ENCODE measurements at places on chromosomes 13 and 19.

DNA sequence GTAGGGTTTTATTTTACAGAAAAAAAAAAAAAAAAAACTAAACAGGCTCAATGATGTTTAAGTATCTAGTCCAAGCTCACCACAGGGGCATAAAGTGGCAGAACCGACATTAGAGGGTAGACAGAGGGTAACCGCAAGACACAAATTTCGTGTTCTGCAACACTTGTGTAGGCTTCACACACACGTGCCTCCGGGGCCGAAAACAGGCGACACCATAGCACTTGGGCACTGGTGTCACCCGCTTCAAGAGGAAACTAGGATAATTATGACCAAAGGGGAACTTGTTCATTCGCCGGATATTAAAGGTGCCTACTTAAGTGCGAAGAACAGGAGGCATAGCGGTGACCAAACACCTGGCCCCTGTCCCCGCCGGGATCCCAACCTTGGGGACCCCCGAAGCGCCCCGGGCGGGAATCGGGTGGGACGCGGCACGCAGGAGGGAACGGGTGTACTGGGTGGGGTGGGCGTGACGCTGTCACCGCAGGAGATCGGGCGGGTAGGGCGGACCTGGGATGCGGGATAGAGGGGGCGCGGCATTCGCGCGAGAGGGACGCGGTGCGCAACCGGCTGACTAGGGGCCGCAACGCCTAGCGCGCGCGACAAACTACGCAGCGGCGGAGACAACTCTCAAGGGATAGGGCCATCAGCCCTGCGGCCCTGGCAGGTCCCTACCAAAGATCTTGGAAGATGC lies 558 bp downstream of the MZT1 start:
- peak; percentile 59 for DNase-seq

- no peak for DNase-seq
Observed at GRCh38 chr13:113860051-113860664, 3.7 kb downstream of the GAS6 start.

DNA sequence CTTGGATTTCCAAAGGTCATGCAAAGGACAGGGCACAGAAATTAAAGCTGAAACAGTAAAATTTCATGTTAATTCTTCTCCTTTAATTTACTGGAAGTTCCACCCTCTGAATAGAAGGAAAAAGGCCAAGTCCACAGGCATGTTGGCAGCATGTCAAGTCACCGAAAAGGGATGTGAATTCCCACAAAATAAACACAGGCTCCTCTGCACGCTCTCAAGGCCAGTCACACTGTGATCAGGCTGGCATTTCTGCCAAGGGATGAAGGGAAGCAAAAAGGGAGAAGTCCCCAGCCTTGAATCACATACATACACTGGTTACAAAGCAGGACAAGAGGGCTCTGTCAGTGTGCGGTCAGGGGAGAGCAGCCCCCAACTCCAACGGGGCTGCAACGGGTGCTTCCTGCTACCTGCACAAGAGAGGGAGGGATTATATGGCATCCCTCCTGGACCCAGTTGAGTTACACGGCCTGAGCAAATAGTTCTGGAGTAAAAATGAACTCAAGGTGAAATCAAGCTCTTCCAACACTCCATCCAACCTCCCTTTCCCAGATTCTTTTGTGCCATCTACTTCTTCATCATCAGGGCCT lies 6.9 kb downstream of the DCLK1 start:
- no peak for DNase-seq

- DNase-seq: no peak
Observed at GRCh38 chr13:106752584-106753170, 184.7 kb upstream of the ARGLU1 start.

DNA sequence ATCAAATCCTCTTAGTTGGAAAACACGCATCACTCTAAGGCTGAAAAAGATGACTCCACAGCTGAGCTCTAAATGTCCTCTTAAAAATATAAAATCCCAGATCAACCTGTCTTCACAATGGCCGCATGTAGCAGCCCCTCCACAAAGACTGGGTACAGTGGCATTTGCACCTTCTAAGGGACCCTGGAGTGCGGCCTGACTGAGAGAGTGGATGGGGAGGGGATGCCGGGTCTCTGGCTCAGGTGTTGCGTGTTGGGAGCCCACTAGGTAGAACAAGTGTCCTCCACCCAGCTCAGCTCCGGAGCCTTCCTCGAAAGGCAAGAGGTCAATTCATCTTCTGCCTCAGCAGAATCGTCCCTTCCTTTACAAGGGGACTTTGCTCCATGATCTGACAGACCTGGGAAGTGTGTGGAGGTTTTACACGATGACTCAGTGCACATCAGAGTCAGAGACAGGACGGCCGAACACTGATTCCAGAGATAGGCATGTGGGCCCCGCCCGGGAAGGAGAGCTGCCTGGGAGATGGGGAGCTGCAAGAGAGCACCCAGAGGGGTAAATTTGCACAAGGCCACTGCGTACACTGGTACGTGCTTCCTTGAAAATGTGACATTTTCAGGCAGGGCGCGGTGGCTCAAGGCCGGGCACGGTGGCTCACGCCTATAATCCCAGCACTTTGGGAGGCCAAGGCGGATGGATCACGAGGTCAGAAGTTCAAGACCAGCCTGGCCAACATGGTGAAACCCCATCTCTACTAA lies 23.5 kb upstream of the SLC15A1 start:
- DNase-seq: no peak

DNA sequence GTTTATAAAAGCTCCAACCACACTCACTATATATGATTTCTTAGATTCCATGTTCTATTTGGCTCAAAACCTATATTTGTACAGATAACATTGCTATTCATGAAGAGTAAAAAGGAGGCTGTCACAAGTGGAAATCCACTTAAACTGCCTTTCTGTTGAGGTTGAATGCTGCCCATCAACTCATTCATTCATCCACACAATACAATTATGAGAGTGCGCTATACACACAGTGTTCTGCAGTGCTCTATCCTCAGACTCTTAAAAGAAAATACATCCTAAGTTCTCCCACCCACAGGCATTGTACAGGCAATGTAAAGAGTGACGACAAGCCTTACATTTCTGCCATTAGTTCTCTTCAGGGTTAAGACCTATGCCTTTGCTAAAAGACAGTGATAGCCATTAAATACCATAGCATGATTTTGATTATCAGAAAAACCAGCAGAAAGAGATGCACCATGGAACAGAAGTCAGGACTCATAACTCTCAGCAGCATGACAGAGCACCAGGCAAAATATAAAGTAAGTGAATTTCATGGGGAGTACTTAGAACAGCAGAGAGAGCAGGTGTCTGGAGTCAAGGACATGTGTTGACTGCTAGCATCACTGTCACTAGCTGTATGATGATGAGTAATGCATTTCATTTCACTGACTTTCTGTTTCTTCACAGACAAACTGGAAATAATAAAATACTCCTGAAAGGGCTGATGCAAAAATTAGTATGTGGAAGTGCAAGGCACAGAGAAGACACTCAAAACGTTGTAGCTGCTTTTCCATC lies 218.0 kb downstream of the RBM26 start:
- no peak for DNase-seq

DNA sequence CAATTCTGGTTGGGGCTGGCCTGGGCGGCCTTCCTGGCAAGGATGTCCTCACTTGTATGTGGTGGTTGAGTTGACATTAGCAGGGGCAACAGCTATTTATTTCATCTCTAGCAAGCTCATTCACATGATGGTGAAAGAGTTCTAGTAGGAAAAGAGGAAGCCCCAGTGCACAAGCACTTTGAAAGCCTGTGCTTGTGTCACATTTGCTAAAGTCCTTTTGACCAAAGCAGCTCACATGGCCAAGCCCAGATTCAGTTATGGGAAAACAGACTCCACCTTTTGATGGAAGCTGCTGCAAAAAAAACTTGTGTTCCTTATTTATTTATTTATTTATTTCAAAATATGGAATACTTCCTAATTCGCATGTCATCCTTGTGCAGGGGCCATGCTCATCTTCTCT lies 17.2 kb downstream of the GTF2F2 start:
- DNase-seq: no peak

GRCh38 chr19:36449059-36449670 lies 30.7 kb upstream of the ZFP82 start:
- no peak for DNase-seq

- no peak for DNase-seq
Observed at GRCh38 chr13:37039896-37040295, 19.6 kb downstream of the SUPT20H start.

- DNase-seq: peak; percentile 56
Observed at GRCh38 chr13:25286308-25286968, 850 bp downstream of the MTMR6 start.

DNA sequence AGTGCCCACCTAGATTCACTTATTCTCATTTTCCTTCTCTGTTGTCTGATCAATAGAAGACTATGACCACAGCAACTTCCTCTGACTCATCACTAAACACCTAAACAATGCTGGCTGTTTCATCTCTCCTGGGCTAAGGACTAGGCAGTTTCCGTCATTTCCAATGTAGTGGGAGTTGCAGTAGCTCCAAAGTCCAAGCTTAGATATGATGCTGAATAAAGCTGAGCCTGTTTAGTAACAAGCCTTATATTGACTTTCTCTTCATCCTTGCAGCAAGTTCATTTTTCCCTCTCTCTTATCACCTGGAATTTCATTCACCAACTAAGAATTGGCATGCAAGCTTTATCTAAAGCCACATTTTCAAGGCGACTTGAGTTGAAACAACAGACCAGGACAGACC lies 53.5 kb upstream of the PCDH9 start:
- no peak for DNase-seq

GRCh38 chr19:3506384-3507340 lies 551 bp downstream of the FZR1 start:
- peak; percentile 38 for DNase-seq

- no peak for DNase-seq
Observed at GRCh38 chr13:108263621-108264355, 5.7 kb upstream of the TNFSF13B start.

GRCh38 chr19:32631381-32631780 lies 43.6 kb downstream of the ANKRD27 start:
- DNase-seq: no peak

GRCh38 chr19:55255618-55256423 lies 3.0 kb downstream of the PPP6R1 start:
- peak; percentile 65 for DNase-seq

- DNase-seq: no peak
Observed at GRCh38 chr13:44309794-44310757, 63.5 kb upstream of the SERP2 start.

DNA sequence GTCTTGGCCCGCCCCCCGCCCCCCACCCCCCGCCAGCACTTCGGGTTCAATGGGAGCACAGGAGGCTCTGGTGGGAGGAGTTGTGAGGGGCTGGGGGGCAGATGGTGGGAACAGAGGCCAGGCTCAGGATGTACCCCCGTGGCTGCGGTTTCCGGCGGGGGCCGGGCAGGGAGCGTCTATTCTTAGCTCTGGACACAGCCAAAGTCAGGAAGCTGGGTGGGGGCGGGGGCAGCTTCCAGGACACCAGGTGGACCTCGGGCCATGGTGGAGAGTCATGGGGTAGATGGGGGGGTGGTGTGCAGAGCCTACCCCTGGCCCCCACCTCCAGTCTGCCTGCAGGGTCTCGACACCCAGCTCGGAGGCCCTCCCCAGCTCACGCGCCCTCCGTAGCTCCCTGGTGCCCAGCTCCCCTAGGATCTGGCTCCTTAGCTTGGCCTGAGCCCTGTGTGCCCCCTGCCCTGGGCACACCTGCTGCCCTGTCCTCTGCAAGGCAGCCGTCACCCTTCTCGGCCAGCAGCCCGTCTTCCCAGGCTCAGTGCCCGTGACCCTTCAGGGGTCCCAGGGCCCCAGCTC lies 2.2 kb upstream of the TBXA2R start:
- DNase-seq: no peak

DNA sequence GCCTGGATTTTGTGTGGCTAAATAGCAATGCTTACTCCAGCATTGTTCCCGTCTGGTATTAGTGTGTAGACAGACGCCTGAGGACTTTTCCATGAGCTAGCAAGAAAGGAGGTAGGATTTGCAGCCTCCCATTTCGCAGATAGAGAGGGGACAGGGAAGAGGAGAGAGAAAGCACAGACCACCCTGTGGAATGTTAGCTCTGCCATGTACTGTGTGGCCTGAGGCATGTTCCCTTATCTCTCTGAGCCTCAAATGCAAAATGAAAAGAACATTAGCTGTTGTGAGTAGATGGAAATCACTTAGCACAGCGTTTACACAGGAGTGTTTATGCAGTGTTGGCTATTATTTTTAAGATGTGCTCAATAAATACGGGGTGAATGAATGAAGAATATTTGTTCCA lies 45.5 kb downstream of the OLFM4 start:
- no peak for DNase-seq

GRCh38 chr13:27783111-27783510 lies 9.2 kb upstream of the GSX1 start:
- DNase-seq: no peak

- DNase-seq: no peak
Observed at GRCh38 chr13:80276371-80277289, 64.3 kb downstream of the SPRY2 start.

DNA sequence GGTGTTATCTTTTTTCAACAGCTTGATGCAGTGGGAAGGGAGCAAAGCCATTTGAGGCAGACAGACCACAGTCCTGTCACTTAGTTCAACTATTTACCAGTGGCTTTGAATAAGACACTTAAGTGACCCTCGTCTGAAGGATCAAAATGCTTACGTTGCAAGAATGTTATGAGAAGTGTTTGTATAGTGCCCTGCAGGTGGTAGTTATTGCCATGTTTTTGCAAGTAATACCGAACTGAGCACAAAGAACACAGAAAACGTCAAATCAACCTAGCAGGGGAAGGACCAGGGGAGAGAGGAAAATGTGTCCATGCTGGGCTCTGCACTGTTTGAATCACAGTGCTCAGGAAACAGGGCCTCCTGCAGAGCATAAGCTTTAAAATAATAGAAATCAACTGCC lies 2.8 kb downstream of the SOHLH2 start:
- no peak for DNase-seq

GRCh38 chr13:51397262-51397941 lies 55.4 kb downstream of the INTS6 start:
- no peak for DNase-seq

GRCh38 chr19:54449701-54450069 lies 686 bp downstream of the LENG8 start:
- no peak for DNase-seq

- DNase-seq: no peak
Observed at GRCh38 chr19:48253999-48254398, 1.7 kb downstream of the CARD8 start.

DNA sequence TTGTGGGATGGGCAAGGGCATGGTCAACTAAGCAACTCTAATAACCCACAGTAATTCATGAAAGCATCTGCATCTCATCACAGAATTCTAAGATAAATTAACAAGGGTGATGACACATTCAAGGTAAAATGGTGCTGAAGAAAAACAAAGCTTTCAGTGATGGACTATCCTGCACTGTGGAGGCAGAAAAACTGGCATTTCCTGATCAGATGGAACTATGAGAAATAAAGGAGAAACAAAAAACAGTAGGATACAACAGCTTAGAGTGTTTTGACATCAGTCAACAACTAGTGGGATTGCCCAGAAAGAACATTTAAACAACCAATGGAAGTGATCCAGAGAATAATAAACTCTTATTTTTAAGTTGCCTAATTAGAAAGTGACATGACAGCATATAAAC lies 327.0 kb downstream of the KLF5 start:
- DNase-seq: no peak

GRCh38 chr13:50691681-50692263 lies 151.7 kb downstream of the DLEU7 start:
- DNase-seq: no peak

GRCh38 chr19:55454787-55455243 lies 6.6 kb downstream of the ISOC2 start:
- DNase-seq: peak; percentile 62

GRCh38 chr19:48543121-48543710 lies 8.8 kb upstream of the SULT2B1 start:
- DNase-seq: no peak

GRCh38 chr13:102141625-102142472 lies 260.0 kb downstream of the FGF14 start:
- DNase-seq: no peak
